ENCODE measurements at places on chromosomes 7 and 10. TPM values are rescaled to one million over a fixed set of nuclear protein-coding genes. Genes with fewer than 3 reads are reported as not detected.

DNA sequence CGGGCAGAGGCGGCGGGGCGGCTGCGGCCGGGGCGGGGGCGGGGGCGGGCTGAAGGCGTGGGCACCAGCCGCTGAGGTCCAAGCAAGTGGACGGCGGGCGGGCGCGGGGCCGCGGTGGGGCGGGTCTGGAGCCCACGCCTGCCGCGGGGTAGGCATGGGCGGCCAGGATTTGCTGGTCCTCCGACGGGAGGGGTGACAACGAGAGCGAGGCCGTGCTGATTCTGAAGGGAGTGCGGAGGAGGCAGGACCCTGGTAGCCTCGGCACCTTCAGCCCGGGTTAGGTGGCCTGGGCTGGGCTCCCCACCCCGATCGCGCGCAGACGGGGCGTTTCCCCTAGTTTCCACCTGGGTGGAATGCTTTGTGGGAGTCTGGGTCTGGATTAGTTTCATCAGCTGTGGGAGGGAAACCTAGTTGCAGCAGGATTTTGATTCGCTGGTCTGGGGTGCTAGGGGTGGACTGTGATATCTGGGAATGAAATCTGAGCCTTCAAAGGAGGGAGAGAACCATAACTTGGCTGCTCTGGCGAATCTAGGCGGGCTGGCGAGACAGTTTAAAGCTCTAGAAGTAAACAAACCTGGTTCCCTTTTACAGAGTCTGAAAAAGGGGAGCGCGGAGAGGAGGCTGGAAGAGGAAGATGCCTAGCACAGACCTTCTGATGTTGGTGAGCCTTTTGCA, 609 bp downstream of the SGPL1 start:
- peak; percentile 89 for DNase-seq
- H3K27me3 ChIP-seq: no peaks in the 10 kb centered on the region
- H3K4me3 ChIP-seq: peak overlapping the region; percentile 68
- H3K4me1 ChIP-seq: peaks cover 14% of the 10 kb centered on the region

DNA sequence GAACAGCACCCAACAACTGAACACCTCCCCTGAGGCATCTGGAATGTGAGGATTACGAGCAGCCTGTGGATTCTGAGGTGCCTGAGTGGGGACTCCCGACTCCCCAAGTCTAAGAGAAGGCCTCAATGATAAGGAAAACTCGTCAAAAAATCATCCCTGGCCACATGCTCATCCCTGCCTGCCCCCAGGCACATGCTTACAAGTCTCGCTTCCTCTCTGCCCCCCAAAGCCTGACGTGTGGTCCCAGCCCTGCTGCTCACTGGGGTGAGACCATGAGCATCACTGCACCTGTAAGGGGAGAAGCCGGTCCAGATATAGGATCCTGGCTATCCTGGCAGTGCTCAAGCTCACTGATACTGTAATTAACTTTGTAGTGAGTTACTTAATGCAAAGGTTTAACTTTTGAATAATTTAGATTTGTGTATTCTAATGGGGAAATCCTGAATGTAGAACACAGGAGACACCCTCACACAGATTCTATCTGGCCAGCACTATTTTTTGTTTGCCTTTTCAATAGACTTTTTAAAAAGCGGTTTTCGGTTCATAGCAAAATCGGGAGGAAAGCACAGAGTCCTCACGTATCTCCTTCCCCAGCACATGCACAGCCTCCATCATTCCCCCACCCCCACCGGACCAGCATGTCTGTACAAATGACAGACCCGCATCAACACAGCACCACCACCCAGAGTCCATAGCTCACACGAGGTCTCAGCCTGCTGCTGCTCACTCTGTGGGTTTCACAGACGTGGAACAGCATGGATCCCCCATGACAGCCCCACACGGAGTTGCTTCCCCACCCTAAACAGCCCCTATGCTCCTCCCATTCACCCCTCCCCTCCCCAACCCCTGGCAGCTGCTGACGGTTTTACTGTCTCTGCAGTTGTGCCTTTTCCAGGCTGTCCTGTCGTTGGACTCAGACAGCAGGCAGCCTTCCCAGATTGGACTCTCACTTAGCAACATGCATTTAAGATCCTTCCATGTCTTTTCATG, 167.9 kb downstream of the DIP2C start:
- no peaks in the 10 kb centered on the region for H3K27me3 ChIP-seq
- peak; percentile 64 for DNase-seq
- H3K27ac ChIP-seq: no peak overlapping the region
- no peaks in the 10 kb centered on the region for H3K36me3 ChIP-seq

DNA sequence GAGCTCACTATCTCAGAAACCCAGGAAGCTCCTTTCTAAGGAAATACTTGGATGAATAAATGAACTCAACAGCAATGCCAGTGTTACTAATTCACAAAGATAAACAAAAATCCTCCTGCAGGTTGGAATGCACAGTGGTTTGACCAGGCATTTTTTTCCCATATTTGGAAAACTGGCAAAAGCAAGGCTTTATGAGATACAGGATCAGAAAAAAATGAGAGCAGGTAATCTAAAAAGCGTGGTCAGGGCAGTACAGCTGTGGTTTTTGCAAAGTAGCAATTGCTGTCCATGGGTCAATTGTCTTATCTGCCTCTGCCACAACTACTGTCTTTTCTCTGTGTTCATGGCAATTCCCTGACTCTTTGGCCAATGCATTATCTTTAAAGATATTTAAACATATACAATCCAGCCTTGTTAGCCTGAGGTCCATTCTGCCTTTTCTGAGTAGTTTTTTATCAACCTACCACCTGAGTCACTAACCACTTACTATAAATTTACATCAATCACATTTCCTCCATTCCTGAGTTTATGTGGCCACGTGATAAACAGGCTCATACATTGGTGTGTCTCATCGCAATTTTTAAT, 564.5 kb upstream of the IGFBP3 start:
- no peak overlapping the region for H3K4me3 ChIP-seq
- no peaks in the 10 kb centered on the region for H3K27me3 ChIP-seq
- no peak overlapping the region for H3K27ac ChIP-seq
- H3K4me1 ChIP-seq: no peaks in the 10 kb centered on the region
- no peaks in the 10 kb centered on the region for H3K36me3 ChIP-seq

- no peak overlapping the region for H3K4me3 ChIP-seq
- H3K36me3 ChIP-seq: no peaks in the 10 kb centered on the region
- no peaks in the 10 kb centered on the region for H3K27me3 ChIP-seq
- H3K4me1 ChIP-seq: no peaks in the 10 kb centered on the region
- no peak for DNase-seq
These were observed 195.5 kb downstream of the PRKG1 start for GRCh38 chr10:51269821-51270220.

- no peak overlapping the region for H3K27ac ChIP-seq
- DNase-seq: no peak
- no peaks in the 10 kb centered on the region for H3K4me1 ChIP-seq
- H3K36me3 ChIP-seq: no peaks in the 10 kb centered on the region
- H3K4me3 ChIP-seq: no peak overlapping the region
These were observed 149.1 kb upstream of the ADO start for GRCh38 chr10:62655337-62655994.

DNA sequence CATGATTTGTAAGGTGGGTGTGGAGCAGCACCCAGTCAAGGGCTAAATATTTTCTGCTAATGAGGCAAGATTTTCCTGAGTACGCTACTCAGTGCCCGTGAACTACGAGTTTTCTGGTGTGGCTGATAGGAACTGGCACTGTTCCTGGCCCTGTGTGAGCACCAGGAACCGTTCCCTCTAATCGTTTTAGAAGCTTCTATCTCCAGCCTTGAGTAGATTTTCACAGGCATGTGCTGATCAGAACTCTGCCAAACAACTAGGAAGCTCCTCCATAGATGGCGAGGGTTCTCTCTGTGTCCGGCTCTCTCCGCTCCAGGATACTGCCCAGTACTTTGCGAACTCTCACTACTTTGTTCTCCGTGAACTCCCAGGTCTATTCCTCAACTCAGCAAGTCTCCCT, 17.7 kb downstream of the TRIM4 start:
- no peak overlapping the region for H3K4me3 ChIP-seq
- no peaks in the 10 kb centered on the region for H3K4me1 ChIP-seq
- no peaks in the 10 kb centered on the region for H3K27me3 ChIP-seq
- H3K27ac ChIP-seq: no peak overlapping the region

DNA sequence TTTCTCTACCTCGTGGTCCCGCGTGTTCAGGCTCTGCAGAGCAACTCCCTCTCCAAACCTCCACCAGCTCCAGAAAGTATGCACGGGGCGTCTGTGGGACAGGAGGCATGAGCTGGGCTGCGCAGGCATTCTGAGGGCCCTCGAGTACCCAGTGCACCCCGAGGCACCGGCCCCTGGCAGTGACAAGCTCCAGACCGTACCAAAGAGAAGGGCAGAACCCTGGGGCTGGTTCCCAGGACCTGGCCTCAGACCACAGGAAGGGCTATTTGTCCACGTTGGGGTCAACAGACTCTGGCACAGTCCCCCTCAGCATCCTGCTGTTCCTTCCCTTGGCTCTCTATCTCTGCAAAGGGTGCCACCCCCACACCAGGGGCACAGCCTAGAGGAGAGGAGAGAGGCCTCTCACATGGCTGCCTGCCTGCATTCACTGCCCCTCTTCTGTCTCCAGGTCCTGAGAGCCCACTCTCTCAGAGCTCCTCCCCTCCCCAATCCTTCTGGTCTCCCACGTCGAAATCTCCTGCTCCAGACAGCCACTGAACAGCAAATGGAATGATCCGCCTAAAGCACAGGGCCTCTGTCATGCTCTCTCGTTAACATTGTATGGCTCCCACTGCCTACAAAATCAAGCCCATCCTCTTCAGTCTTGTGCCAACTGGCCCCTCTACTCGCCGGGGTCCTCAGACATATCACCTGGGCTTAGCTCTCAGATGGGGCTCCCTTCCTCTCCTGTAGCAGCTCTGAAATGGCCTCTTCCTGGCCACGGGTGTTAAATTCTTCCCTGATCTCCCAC, 96.3 kb downstream of the OAT start:
- no peaks in the 10 kb centered on the region for H3K36me3 ChIP-seq
- no peaks in the 10 kb centered on the region for H3K4me1 ChIP-seq
- no peak overlapping the region for H3K27ac ChIP-seq
- no peak overlapping the region for H3K4me3 ChIP-seq
- H3K27me3 ChIP-seq: no peaks in the 10 kb centered on the region
- no peak for DNase-seq

DNA sequence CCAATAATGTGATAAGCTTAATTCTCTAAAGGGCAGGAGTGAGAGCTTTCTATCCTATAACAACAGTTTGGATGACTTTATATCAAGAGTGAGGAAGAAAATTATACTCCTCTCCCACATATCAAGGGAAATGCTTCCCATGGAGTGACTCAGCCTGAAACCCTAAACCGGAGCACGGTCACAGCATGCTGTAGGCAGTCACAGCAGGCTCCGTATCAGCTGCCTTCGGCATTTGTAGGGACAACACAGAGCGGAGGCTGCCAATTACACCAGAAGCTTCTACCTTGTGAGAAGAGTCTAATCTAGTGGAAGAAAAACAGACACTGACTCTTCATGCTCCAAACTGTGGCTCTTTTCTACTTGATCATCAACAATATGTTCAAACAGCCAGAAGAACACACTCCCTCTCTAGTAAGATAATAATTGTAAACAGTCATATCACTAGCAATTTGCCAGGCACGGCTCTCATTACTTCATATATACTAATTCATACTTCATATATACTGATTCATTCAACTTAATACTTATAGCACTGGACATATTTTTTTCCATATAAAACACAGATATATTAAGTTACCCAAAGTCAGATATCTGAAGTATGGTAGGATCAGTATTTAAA, 65.9 kb downstream of the DGKB start:
- no peaks in the 10 kb centered on the region for H3K27me3 ChIP-seq
- H3K4me3 ChIP-seq: no peak overlapping the region
- H3K27ac ChIP-seq: no peak overlapping the region

DNA sequence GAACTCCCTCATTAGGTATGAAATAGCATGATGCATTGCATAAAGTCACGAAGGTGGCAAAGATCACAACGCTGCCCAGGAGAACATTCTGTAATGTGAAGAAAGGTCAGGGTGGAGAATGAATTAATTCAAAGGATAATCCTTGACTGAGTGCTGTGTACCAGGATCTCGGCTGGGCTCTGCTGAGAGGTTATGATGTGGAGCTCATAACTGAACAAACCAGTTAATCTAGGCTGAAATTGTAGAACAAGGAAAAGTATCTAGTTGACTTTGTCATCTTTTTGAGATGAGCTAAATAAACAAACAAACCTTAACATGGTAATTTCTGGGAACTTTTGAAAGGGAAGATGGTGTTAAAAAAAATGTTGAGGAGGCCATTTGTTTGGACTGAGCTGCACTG, 6.1 kb downstream of the MSMB start:
- DNase-seq: no peak
- no peaks in the 10 kb centered on the region for H3K4me1 ChIP-seq
- H3K4me3 ChIP-seq: no peak overlapping the region
- H3K36me3 ChIP-seq: no peaks in the 10 kb centered on the region
- H3K27me3 ChIP-seq: peaks cover 5% of the 10 kb centered on the region

GRCh38 chr7:98133621-98134303, 27.1 kb downstream of the LMTK2 start:
- H3K27me3 ChIP-seq: no peaks in the 10 kb centered on the region
- H3K4me3 ChIP-seq: no peak overlapping the region
- no peak for DNase-seq
- peak overlapping the region; percentile 78 for H3K27ac ChIP-seq

DNA sequence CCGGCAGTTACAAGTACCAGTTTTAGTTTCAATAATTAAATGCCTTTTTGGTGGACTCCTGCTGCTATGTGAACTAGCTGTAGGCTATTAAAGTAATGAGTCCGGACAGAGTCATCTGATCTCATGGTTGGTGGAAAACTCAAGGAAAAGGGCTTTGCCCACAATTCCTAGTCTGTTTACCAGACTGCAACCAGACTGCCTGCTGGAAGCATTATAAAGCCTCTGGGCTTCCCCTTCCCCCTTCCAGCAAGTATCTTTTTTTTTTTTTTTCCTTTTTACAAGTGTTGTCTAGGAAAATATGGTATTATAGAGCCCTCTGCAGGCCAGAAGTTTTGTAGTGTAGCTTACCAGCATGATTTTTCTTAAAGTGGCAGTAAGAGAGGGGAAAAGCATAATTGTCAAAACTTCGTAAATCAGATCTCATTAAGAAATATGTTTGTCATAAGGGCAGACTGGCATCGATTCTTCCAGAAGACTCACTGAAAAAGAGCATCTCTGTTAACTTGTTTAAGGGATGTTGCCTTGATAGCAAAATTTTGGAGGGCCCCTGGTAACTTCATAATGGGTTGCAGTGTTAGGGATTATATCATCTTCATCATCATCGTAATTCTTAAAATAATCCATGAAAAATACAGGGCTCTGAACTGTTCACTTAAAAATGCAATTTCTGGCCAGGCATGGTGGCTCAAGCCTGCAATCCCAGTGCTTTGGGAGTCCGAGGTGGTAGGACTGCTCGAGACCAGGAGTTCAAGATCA, 181.3 kb downstream of the TAX1BP1 start:
- no peak for DNase-seq
- no peaks in the 10 kb centered on the region for H3K27me3 ChIP-seq
- H3K4me1 ChIP-seq: no peaks in the 10 kb centered on the region
- no peaks in the 10 kb centered on the region for H3K36me3 ChIP-seq

- H3K36me3 ChIP-seq: no peaks in the 10 kb centered on the region
- no peaks in the 10 kb centered on the region for H3K4me1 ChIP-seq
- DNase-seq: no peak
- no peak overlapping the region for H3K4me3 ChIP-seq
These were observed 48.7 kb downstream of the LSMEM1 start for GRCh38 chr7:112529521-112529920.

GRCh38 chr7:82631998-82632397, 188.4 kb upstream of the CACNA2D1 start:
- no peak overlapping the region for H3K27ac ChIP-seq
- H3K4me3 ChIP-seq: no peak overlapping the region
- no peak for DNase-seq
- no peaks in the 10 kb centered on the region for H3K36me3 ChIP-seq

TEX36 gene
- polyA plus RNA-seq: not detected

BTBD16 gene
- polyA plus RNA-seq: not detected

Data from stomach (tissue), 19 donors.